Mucosa of gallbladder (tissue), 1 donor: ENCODE measurements at places on chromosomes 6 and 20. TPM values are rescaled to one million over a fixed set of nuclear protein-coding genes. Genes with fewer than 3 reads are reported as not detected.
A peak's percentile ranks its signal among the peaks of the same experiment; 100 is the strongest.

Gene DEFB116
- total RNA-seq: not detected

Gene KCNK5
- total RNA-seq: 242 TPM

Gene FUT9
- total RNA-seq: 0.49 TPM

Gene CALHM4
- not detected for total RNA-seq

Gene PCIF1
- total RNA-seq: 29.3 TPM

Gene SIRPG
- total RNA-seq: 1.2 TPM

DNA sequence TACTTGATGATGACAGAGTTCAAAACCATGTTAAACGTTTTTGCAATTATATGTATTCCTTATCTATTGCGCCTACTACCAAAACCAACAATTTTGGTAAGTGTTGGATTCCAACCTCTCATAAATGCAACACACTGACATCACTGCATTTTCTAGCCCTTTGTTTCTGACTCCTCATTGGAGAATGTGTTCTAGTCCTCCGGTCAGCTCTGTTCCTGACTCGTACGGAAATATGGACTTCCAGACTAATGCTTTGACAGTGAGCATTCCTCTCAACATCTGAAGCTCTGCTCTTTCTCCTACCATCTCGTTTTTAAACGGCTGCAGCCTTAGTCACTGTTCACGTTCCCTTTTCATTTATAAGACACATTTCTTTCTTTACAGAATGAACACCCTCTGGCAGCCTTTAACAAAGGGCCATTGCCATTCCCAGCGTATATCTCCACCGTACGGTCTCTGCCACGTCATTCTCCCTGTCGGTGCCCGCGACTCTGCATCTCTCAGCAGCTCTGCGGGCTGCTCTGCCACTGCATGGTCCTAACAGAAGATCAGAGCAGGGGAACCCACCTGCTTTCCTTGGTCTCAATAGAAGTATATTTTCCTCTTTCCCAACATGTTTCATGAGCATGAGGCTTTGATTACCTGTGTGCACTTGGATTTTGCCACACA lies 103.0 kb upstream of the SYNDIG1 start:
- no peak for DNase-seq

- no peak for DNase-seq
Observed at GRCh38 chr6:19721766-19722377, 115.3 kb upstream of the ID4 start.

GRCh38 chr6:11833626-11834592 lies 55.3 kb upstream of the ADTRP start:
- DNase-seq: no peak

DNA sequence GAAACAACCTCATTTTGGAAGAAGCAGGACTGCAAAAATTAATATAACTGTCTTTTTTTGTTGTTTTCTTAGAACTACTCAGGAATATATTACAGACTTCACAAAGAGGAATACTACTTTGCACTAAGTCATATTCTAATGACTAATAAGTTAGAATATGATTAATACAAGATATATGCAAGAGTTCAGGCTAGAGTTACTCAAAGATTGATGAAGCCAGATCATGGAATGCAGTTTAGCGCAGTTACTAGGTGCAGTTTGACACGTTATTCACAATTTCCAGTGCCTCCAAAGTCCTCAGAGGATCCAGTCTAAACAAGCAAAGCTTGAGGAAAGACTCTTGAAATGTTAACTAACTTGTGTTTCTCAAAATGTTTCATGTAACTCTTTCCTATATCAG lies 1.2 kb upstream of the MYCT1 start:
- DNase-seq: no peak

- DNase-seq: no peak
Observed at GRCh38 chr6:73258721-73259120, 4.3 kb downstream of the KHDC1 start.

DNA sequence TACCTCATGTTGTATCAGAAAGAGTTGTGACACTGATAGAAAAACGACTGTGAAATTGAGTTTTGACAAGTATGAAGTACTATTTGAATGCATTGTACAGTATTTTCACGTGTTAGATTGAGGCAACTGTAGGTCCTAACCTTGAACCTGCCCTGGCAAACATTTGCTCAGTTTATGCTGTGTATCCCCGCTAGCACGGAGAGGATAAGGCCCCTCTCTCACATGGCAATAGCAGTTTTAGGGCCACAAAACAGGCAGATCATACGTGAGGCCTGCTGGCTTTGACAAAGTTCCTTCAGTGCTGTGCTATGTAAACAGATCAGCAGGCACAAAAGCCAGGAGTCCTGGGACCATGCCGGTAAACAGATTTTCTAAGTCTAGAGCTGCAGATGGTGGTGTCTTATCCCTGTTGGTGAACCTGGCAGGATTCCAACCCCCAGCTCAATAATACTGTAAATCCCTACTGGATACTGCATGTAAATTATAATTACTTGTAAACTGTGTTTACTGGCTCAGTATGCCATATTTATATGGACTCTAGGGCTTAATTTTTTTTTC lies 23.8 kb upstream of the FAM217A start:
- DNase-seq: no peak

- DNase-seq: no peak
Observed at GRCh38 chr6:93164781-93165180, 254.6 kb downstream of the EPHA7 start.

- no peak for DNase-seq
Observed at GRCh38 chr6:71394926-71395325, 106.3 kb downstream of the OGFRL1 start.

GRCh38 chr6:155067956-155068615 lies 73.0 kb downstream of the TIAM2 start:
- no peak for DNase-seq

- DNase-seq: no peak
Observed at GRCh38 chr6:34150766-34151165, 4.9 kb upstream of the GRM4 start.

DNA sequence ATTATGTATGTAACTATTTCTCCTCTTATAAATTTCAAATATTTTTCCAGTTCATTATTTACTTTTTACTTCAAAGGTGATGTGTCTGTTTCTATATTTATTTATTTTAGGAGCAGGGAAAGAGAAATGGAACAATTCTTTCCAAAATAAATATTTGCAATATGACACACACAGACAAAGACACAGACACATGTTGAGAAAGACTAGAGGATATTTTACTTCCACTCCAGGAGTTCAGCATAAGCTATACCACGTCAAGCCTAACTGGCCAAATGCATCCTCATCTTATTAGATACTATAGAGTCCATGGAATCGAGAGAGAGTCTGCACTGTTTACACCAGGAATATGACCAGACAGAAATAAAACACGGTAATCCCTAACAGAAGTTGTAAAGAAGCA lies 13.3 kb downstream of the RALGAPA2 start:
- no peak for DNase-seq

DNA sequence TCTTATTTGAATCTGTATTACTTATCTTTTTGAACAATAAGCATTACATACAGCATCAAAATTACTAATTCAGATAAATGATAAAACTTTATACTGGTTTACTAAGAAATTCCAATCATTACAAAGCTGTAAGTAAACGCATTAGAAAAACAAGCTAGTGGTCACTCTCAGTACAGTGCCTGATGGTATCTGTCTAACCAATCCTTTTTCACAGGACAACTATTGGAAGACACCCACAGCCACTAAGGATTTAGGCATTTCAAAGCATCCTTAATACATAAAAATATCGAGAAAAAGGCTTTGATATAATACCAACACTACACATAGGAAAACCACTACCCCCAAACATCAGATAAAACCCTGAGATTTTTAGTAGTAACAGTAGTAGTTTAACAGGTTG lies 2.6 kb downstream of the CD164 start:
- DNase-seq: no peak

DNA sequence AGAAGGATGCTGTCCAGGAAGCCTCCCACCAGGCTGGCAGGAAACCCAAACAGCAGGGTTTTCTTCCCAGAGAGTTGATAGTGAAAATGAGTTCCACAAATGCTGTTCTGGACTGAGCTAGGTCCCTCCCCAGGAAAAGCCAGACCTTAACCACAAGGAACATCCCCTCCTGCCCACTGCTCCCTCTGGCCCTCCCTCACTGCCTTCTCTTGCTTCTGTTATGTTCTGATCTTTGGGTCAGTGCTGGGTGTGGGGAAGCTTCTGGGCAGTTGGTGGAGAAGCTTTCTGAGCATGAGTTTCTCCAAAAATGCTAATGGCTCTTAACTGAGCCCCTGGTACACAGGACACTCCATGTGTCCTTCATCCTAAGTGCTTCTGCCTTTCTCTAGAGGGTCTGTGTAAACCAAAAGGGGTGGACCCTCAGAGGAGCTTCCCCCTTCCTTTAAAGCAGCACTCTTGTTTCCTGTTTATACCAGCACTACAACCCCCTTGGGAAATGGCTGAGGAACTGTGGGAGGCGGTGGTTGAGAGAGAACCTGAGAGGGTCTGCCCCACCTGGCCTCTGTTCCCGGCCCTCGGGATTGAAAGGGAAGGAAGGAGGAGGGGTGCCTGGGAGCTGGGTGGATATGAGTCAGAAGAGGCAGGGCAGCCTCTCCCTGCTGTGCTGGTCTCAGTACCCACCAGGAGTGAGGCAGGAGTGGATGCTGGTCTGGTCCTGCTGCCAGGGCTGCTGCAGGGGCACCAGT lies 42.0 kb downstream of the CDS2 start:
- no peak for DNase-seq

- peak; percentile 14 for DNase-seq
Observed at GRCh38 chr20:5001174-5002076, at the start of gene SLC23A2. SLC23A2 (minus strand) TSS chr20:5001510; CDS start chr20:4932562, 68,948 bp downstream.

GRCh38 chr6:124822204-124822613 lies 140.0 kb upstream of the RNF217 start:
- DNase-seq: no peak

GRCh38 chr6:24763578-24763977 lies 11.2 kb upstream of the GMNN start:
- no peak for DNase-seq

DNA sequence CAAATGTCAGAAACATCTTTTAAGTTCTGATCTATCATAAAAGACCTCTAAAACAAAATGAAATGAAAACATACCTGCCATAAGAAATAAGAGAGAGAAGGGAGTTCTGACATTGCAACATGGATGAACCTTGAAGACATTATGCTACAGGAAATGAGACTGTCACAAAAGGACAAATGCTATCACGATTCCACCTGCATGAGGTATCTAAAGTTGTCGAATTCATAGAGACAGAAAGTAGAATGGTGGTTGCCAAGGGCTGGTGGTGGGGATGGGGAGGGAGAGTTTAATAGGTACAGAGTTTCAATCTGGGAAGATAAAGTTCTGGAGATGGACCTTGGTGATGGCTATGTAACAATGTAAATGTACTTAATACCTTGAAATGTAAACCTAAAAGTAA lies 3.3 kb downstream of the EZR start:
- no peak for DNase-seq

- DNase-seq: no peak
Observed at GRCh38 chr6:40419946-40420728, 167.0 kb downstream of the LRFN2 start.

GRCh38 chr6:64703922-64704321 lies 1003.1 kb downstream of the EYS start:
- no peak for DNase-seq

- no peak for DNase-seq
Observed at GRCh38 chr20:63942969-63943807, 13.0 kb downstream of the UCKL1 start.

- DNase-seq: peak; percentile 88
Observed at GRCh38 chr20:35207950-35208611, 18.4 kb upstream of the MMP24 start.
